ENCODE measurements at places on chromosomes 6 and 20.

GRCh38 chr6:82179415-82179814, 68.1 kb downstream of the IBTK start:
- DNase-seq = no peak

- peak; percentile 91 for DNase-seq
These were observed 4.2 kb downstream of the SCRT2 start for GRCh38 chr20:671252-672030.

- no peak for DNase-seq
These were observed 327.8 kb upstream of the TBX18 start for GRCh38 chr6:85092226-85092625.

DNA sequence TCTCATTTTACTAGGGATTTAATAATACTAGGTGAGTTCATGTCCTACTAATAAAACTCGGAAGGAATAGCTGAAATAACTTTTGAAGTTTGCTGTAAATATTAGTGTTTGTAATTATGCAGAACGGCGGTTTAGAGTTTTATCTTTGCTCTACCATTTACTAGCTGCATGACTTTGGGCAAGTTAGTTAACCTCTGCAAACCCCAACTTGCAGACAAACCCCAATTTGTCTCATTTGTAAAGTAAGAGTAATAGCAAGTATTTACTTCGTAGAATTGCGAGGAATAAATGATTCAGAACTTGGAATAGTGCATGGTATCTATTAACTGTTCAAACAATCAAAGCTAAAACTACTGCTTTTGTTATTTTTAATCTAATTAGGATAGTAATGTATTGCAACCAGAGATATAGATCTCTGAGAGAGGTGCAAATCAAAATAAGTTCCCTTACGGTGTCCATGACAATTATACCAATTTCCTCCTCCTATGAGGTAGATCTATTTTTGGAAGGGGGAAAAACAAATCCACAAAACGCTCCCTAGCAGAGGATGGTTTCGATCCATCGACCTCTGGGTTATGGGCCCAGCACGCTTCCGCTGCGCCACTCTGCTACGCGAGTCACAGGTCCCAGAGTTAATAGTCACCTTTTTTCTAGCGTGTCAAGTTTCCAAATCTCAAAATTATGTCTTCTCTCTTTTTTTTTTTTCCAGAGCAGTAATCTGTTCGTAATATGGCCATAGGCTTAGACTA, 35.1 kb upstream of the BTN3A2 start:
- peak; percentile 83 for DNase-seq

GRCh38 chr6:72271531-72271930, 350.3 kb upstream of the KCNQ5 start:
- DNase-seq = no peak

- DNase-seq = no peak
These were observed 146.0 kb upstream of the AFDN start for GRCh38 chr6:167680605-167681149.

- no peak for DNase-seq
These were observed 48.2 kb downstream of the HBS1L start for GRCh38 chr6:135006386-135006914.

DNA sequence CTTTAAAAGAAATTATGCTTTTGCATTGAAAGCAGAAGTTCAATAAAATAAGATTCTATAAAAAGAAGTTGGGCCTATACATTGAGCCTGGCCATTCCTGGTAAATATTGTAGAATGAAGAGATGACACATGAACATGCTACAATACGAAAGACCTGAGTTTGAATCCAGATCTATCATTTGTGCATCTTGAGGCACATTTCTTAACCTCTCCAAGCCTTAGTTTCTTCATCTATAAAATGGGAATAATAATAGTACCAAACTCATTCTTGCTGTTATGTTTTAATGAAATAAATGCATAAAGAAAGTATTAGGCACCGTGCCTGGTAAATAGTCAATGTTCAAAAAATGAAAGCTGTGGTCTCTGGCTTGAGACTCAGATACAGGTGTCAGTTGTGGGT, 76.9 kb upstream of the PHACTR2 start:
- no peak for DNase-seq

- DNase-seq = no peak
These were observed 201.6 kb downstream of the ISM1 start for GRCh38 chr20:13422637-13423036.

- DNase-seq = no peak
These were observed 9.8 kb upstream of the ELOVL5 start for GRCh38 chr6:53358440-53359094.

DNA sequence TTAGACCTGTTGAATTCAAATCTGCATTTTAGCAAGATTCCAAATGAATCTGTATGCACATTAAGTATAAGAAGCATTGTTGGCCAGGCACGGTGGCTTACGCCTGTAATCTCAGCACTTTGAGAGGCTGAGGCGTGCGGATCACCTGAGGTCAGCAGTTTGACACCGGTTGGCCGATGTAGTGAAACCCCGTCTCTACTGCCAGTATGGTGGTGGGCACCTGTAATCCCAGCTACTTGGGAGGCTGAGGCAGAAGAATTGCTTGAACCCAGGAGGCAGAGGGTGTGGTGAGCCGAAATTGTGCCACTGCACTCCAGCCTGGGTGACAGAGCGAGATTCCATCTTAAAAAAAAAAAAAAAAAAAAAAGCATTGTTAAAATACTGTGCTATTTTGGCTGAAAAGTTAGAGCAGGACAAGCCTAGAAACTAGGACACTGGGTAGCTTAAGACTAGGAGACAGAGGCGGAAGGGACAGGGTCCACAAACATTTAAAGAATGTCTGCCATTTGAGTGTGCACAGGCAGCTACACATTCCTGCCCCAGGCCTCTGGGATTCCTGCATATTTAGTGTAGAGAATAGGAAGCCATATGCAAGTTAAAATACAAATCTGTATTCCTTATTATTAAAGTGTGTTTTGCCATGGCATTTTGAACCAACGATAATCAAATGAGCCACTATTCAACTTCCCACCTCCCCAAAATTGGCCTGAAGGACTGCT, 45.1 kb upstream of the EEF1A1 start:
- DNase-seq = no peak

GRCh38 chr6:168440520-168441433, at the start of gene SMOC2:
TSS of gene SMOC2 (plus strand) at chr6:168441184. CDS start at chr6:168441371, 187 bp downstream.
- DNase-seq = no peak

GRCh38 chr6:109628158-109629000, 62.6 kb downstream of the AK9 start:
- DNase-seq = no peak

DNA sequence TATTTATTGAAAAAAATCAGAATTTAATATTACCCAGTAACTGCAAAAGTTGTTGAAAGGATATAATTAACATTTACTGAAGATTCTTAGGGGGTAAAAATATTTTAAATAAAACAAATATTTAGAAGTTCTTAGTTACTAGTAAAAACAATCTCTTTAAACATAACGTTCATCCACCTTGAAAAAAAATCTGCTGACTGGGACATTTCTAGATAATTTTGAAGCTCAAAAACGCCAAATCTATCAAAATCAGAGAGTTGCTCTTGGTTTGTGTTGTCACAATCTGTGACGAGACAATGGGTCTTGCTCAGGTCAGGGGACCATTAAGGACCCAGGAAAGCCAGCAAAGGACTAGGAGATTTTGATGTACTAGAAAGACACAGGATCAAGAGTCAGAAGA, 177.0 kb downstream of the BACH2 start:
- no peak for DNase-seq

GRCh38 chr6:165663377-165663735, 315 bp upstream of the PDE10A start:
- no peak for DNase-seq

- no peak for DNase-seq
These were observed 512.1 kb downstream of the QKI start for GRCh38 chr6:163926642-163927041.

GRCh38 chr20:251354-251753, 6.2 kb upstream of the DEFB132 start:
- DNase-seq = no peak

- no peak for DNase-seq
These were observed 3.8 kb downstream of the RIPOR2 start for GRCh38 chr6:24931718-24932691.

GRCh38 chr6:107704347-107705013, 119.6 kb downstream of the SCML4 start:
- peak; percentile 58 for DNase-seq

DNA sequence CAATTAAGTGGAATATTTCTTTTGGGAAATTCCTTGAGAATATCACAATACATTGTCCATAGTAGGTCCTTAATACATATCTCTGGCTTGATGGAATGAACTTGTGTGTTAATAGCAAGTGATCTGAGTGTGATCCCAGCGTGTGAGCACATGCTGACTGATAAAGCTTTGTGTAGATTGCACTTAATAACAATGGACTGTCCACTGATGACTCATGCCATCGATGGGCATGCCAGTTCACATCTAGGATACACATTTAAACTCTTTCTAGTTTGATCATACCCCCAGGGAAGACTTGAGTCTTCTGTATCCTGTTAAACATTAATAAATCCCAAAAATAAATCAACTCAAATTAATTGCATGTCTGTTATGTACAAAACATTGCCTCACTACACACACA, 454.3 kb upstream of the SPTLC3 start:
- no peak for DNase-seq

GRCh38 chr6:14882394-14883026, 363.4 kb upstream of the JARID2 start:
- DNase-seq = no peak

DNA sequence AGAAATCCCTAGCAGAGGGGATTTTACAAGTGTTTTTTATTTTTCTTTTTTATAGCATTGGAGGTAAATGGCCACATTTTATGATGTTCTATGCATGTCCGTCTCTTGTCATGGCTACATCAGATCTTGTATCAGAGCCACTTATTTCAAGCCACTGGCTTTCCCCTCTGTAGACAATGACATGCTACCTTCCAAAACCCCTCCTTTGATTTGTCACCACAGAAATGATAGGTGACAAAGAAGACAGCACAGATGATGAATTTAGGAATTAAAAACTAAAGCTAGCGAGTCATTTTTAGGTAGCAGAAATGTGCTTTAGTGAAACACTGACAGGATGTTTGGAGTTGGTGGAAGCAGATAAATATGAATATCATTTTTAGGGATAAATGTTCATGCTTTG, 20.8 kb downstream of the PLCB1 start:
- no peak for DNase-seq

- DNase-seq = no peak
These were observed 370.3 kb upstream of the JARID2 start for GRCh38 chr6:14875481-14876063.

- peak; percentile 32 for DNase-seq
These were observed 116.2 kb downstream of the RTN4IP1 start for GRCh38 chr6:106512968-106513574.

DNA sequence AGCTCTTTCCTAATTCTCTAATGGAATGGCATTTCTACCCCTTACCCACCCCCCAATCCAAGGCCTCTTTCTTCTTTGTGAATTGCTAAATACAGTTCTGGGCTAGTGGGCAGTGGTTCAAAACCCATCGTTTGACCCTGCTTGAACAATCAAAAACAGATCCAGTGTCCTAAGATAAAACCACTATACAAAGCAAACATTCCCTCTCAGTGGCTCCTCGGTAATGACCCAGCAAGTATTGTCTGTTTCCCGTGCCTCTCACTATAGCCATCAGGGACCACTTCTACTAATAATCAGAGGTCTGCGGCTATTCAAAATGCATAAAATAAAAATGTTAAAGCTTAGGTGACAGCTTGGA, 143.5 kb upstream of the AKAP12 start:
- no peak for DNase-seq

DNA sequence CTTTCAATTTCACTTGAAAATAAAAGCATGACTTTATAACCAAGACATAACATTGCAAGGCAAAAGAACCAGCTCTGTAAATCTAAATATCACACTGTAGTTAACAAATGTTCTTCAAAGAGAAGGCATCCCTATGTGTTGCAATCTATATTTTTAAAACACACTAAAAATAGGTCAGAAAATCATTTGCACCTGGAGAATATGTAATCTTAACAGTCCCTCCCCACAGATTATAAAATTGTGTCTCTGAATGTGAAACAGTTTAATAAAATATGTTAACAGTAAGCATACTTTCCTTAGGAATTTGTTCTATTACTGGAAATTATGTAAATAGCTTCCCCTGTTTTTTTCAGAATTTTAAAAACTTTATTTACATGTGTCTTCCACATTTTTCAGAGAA, 351.9 kb downstream of the COL12A1 start:
- DNase-seq = no peak

DNA sequence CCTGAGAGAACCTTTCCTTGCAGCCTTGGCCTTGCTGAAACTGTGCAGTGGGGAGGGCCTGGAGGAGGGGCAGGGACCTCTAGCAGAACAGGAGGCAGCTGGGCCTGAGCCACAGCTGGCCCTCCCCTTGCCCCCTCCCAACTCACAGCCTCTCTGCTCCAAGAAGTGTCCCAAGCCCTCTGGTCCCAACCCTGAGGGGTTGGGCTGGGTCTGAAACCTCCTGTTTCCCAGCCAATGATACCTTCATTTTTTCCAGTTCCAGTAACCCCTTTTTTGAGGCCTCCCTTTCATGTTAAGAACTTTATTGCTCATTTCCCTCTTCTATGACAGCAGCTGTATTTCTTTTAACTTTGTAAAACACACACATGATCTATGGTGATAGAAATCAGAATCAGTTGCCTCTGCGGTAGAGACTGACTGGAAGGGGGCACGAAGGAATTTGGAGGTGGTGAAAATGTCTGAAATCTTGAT, 17.9 kb upstream of the ARMC12 start:
- DNase-seq = peak; percentile 54

DNA sequence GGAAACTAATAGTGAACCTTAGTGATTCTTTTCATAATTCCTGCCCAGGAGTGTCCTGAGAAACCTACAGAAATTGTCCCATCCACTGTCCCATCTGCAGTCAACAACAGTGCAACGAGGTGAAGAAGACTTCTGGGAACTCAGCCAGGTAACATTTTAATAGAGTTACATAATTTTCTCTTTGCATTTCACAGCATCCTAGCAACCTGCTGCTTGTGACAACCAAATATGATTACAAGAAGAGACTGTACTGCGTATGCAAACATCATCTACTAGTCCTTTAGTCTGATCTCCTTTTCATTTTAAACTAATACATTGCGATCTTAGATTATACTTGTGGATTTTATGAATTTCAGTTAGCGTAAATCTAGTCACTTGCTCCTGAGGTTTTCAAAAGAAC, 951.6 kb downstream of the TFAP2A start:
- DNase-seq = no peak

DNA sequence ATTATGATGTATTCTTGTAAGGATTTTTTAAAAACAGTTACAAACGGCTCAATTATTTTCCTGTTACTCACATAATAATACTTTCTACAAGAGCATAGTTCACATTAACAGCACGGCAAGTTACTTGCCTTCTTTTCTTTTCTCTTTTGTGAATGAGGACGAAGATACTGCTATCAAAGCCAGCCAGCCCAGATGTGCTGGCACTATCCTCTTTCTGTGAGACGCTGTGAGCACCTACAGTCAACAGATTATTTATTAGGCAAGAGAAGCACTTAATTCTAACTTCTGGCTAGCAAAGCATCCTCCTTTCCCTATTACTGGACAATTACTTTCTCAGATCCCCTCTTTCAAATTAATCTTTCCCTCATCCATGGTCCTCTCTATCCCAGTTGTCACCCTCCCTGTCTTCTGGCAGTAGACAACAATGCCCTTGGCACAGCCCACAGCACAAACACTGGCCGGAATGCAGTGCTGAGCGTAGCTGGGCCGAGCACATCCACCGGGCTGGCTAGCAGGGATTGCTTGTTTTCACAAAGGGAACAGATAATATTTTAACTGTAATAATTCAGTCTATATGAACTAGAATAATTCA, 262.1 kb downstream of the FOXC1 start:
- no peak for DNase-seq
